Midbrain (tissue), 1 donor: ENCODE measurements at places on chromosomes 13 and 19.

DNA sequence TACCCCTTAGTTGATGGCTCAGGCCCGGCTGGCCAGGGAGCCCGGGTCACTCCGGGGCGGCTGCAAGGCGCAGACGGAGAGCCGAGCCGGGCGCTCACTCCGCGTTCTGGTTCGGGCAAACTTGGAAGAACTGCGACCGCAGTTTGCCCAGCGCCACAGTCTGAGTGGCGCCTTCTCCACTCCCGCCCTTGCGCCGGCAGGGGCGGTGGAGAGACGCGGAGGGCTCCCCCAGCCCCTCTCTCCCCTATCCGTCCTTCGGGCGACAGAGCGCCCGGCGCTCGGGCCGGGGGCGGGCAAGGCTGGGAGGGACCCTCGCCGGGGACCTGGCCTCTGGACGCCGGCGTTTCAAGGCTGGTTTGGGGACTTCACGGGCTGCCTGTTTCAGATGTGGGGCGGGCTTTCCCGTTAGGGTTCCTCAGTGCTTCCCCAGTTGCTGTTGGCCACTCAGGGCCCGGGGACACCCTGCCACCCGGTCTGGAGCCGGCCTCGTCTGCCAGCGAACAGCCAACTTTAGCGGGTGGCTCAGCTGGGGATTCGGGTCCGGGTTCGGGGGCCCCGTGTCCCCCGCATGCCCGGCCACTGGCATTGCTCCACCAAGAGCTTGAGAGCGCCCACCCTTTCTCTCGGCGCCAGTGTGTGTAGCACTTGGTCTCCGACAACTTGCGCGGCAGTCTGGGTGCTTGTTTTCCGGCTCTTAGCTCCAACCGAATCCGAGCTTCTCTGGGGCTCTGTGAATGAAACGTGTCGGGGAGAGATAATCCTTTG is 1.5 kb downstream of the GPC6 start:
- peak; percentile 28 for DNase-seq

- DNase-seq: no peak
Measured at GRCh38 chr19:13931391-13932148, 6.6 kb downstream of the PODNL1 start.

GRCh38 chr13:48679941-48680680 is 26.4 kb downstream of the CYSLTR2 start:
- no peak for DNase-seq

- DNase-seq: no peak
Measured at GRCh38 chr13:55517312-55517711, 1623.4 kb upstream of the PRR20A start.

- DNase-seq: no peak
Measured at GRCh38 chr13:68057836-68058235, 827.7 kb upstream of the PCDH9 start.

DNA sequence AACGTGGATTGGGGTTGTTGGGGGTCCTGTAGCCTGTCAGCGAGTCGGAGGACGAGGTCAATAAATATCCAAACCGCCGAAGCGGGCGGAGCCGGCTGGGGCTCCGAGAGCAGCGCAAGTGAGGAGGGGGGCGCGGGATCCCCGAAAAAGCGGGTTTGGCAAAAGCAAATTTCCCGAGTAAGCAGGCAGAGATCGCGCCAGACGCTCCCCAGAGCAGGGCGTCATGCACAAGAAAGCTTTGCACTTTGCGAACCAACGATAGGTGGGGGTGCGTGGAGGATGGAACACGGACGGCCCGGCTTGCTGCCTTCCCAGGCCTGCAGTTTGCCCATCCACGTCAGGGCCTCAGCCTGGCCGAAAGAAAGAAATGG is 754 bp upstream of the SIX5 start:
- DNase-seq: peak; percentile 66

- no peak for DNase-seq
Measured at GRCh38 chr19:40322271-40322610, 26.0 kb downstream of the C19orf47 start.

GRCh38 chr19:55553217-55554182 is 8.2 kb upstream of the SBK3 start:
- DNase-seq: no peak

DNA sequence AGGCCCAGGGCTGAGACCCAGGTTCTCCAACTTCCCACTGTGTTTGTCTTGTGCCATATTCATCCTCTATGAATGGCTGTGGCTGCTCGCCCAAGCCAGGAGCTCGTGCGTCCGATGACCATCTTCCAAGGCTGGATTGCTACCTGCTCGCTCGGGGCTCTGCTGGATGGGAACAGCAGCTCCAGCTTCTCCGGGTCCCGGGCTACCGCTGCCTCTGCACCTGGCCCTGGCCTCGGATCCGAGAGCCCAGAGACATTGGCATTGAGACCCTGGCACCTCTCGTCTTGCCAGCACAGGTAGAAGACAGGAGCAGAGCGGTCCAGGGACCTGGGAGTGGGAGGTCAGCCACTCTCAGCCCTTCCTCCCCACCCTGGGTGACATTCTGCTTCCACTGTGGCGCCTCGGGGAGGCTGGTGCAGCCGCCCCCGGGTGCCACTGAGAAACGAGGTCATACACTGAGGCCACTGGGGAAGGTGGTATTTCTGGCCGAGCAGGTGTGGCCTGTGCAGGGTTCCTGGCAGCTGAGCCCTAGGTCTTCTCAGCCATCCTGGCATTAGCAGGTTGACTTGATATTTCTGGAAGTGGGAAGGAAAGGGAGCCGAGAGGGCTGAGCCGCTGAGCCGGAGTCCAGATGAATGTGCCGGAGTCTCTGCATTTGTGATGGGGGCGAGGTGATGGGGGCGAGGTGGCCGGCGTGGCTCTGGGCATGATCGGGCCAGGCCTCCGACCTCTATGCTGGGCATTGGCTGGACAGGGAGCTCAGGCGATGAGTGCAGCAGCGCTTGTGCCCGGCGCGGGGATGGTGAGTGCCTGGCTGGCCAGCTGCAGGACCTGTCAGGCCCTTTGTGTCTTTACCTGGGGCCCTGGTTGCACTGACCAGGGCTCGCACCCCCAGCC is 18.6 kb downstream of the NDUFB7 start:
- no peak for DNase-seq

GRCh38 chr19:40216777-40217026 is 1.5 kb downstream of the TTC9B start:
- no peak for DNase-seq

DNA sequence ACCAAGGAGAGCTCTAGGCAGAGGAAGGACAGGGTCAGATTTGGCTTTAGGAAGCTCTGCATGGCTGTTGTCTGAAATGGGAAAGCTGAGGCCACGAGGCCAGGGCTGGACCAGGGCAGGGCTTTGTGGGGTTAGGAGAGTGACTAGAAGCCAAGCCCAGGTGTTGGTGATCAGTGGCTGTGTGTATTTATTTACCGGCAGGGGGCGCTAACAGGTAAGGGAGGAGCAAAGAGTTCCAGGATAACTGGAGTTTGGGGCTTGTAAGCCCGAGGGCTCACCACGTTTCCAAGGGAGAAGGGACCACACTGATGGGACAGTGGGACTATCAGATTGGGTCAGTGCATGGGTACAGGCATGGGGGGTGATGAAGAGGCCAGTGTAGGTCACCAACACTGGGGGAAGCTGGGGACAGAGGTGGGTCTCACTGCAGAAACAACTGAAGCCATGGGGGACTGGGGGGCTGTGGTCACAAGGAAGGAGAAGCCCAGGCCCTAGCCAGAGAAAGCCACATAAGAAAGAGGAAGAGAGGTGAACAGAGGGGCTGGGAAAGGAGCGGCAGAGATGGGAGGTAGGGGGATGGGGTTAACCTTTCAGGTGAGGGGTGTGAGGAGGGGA is 3.9 kb downstream of the TMEM147 start:
- peak; percentile 46 for DNase-seq

DNA sequence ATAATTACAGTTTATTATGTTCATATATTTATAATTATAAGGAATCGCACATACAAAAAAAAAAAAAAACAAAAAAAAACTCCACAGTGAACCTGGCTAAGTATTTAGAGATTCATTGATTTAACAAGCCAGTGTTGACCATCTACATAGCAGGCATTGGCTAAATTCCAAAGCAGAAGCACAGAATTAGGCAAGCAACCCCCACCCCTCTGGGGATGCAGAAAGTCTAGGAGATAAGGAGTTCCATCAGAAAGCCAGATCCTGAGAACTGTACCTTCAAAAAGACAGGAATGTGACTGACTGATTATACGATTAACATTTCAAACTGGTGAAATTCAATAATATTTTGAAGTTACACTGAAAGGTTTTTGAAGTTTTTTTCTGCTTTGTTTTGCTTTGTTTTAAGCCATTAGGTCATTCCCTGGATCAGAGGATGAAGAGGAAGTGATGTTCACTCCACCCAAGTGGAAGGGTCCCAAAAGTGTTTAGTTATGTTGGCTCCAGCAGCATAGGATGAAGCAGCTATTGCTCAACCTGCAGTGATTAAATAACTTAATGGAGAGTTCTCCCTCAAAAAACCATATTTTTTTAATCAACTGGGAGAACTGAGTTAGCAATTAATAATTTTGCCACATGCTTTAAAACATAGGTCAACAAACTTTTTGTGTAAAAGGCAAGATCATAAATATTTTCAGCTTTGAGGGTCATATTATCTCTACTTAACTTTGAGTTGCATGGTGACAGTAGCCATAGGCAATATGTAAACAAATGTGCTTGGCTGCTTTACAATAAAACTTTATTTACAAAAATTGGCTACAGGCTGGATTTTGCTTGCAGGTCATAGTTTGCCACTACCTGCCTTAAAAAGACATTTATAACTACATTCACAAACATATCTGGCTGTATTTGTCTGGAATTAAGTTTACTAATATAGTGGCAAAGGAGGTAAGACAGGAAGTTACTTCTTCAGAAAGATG is 49.6 kb downstream of the DOCK9 start:
- DNase-seq: no peak

DNA sequence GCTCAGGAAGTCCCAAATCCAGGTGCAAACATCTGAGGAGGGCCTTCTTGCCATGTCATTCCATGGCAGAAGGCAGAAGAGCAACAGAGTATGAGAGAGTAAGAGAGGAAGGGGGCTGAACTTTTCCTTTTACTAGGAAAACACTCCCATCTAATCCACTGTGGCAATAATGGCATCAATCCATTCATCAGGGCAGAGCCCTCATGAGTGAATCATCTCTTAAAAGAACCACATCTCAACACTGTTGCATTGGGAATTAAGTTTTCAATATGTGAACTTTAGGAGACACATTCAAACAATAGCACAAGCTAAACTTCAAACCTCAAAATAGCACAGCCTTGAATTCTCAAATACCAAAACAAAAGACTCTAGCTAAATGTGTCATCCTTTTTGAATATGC is 264.5 kb downstream of the KCTD12 start:
- no peak for DNase-seq

DNA sequence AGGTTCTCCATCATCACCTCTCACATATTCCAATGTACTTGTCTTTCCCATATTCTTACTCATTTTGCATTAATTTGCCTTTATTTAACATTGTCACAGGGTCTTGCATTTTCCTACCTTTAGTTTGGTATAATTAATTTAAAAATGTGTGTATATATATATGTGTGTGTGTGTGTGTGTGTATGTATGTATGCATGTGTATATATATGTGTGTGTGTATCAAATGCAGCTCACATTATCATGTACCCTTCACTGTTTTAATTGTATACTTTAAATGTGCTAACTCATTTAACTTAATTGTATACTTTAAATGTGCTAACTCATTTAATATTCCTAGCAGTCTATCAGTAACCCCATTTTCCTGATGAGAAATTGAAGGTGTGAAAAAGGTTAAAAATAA is 104.5 kb downstream of the PCDH9 start:
- no peak for DNase-seq

DNA sequence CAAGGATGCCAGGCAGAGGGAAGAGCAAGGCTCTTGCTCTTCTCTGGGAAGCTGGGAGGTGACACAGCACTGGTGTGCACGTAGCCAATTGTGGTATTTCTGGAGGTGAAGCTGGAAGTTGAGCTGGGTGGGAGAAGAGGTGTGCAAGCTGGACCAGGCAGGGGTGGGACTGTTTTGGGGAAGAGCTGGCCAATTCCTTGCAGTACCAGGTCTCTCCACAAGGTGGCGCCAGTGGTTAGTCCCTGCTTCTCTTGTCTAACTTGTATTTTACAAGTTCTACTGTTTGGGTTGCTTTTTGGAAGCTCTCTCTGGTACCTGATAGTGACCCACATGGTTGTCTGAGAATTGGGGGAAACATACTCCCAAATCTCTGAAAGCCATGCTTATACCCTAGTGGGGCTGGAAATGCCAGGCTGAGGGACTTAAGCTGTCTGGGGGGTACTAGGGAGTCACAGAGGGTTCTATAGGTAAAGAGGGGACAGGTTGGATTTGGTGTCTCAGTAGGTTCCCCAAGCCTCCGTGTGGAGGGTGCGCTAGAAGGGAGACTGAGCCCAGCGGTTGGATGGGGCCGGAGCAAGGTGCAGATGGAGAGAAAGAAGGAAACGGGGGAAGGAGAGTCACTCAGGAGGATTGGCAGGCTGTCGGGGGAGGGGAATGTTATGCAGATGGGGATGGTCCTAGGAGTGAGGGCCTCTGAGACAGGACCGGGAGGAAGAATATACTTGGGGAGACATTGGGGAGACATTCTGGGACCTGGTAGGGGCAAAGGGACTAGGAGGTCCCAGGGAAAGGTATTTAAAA is 3.0 kb downstream of the HPN start:
- DNase-seq: peak; percentile 72

- DNase-seq: no peak
Measured at GRCh38 chr13:41627425-41627824, 170.1 kb downstream of the RGCC start.

GRCh38 chr19:33443638-33444561 is 70.4 kb downstream of the CEBPG start:
- no peak for DNase-seq

DNA sequence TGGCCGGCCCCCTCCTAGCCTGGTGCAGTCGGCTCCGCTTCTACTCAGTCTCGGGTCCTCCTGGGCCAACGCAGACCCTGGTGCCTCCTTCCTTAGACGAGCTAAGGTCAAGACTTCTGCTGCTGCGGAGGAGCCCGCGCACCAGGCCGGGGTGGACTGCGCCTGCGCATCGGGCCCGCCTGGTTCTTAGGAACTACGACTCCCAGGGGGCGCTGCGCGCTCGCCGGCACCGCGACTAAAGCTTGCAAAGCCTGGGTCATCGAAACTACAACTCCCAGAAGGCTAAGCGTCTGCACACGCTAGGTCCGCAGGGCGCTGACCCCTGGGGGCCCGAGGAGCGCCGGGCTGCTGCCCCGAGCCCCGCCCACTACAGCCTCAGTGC is at the start of gene ZNF835:
Gene ZNF835, minus strand, starts transcription at position 145 of the 382 bp plus-strand sequence. CDS start 6,559 bp downstream, outside the sequence.
- peak; percentile 97 for DNase-seq

GRCh38 chr13:50224534-50224933 is 209.3 kb downstream of the KCNRG start:
- DNase-seq: no peak

DNA sequence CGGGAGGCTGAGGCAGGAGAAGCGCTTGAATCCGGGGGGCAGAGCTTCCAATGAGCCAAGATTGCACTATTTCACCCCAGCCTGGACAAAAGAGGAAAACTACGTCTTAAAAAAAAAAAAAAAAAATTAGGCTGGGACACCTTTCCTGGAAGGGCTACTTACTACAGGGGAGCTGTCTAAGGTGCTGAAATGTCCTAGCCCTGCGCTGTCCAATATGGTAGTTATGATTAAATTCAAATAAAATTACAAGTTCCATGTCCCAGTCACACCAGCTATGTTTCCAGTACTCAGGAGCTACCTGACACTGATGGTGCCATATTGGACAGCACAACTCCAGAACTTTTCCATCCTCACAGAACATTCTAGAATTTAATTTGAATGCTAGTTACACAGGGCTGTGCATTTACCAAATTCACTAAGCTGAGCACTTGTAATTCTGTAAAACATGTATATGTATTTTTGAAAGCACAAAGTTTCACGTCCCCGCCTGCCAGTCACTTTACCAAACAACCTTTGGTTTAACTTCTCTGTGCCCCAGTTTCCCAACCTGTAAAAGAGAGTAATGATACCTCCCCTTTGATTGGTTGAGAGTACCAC is 9.2 kb upstream of the ZSCAN22 start:
- no peak for DNase-seq

GRCh38 chr13:39528661-39528980 is 74.4 kb downstream of the LHFPL6 start:
- DNase-seq: no peak
